ENCODE measurements at places on chromosomes 7 and 10.

- no peak for DNase-seq
Measured at GRCh38 chr10:113219446-113219845, 269.4 kb downstream of the TCF7L2 start.

- no peak for DNase-seq
Measured at GRCh38 chr7:21422751-21423150, 5.1 kb upstream of the SP4 start.

DNA sequence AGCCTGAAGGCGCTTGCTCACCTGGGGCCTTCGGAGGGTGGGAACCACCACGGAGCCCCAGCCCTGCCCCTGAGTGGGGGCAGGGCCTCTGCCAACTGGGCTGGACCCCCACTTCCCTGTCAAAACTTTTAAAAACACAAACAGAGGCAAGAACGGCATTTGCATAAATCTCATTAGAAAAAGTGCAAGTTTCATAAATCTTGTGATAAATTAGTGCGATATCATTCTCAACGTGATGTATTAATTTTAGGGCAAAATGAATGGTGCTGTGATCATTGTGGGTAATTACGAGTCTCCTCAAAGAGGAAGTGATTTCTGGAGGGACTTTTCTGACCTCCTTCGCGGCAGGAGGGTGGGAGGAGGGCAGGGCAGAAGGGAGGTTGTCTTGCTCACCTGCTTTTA lies 98.3 kb downstream of the CDH23 start:
- DNase-seq: no peak

DNA sequence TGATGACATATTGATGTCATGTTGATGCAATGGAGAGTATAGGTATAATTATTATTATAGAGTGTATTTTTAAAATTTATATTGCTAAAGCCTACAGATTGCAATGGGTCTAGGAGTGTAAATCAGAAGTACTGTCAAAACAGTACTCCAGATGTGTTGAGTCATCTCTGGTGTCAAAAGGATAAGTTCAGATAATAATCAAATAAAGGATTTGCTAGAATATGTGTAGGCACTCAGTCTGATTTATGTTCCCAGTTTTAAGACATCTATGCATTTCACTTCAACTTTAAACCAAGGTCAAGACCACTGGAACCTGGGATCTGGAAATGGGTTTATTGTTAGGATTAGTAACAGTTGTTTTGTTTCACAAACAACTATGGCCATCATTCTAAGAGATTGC lies 342.3 kb upstream of the BMPER start:
- DNase-seq: no peak

- DNase-seq: no peak
Measured at GRCh38 chr7:113246738-113247137, 128.4 kb upstream of the SMIM30 start.

GRCh38 chr10:11673346-11674280 lies 62.2 kb upstream of the USP6NL start:
- no peak for DNase-seq

DNA sequence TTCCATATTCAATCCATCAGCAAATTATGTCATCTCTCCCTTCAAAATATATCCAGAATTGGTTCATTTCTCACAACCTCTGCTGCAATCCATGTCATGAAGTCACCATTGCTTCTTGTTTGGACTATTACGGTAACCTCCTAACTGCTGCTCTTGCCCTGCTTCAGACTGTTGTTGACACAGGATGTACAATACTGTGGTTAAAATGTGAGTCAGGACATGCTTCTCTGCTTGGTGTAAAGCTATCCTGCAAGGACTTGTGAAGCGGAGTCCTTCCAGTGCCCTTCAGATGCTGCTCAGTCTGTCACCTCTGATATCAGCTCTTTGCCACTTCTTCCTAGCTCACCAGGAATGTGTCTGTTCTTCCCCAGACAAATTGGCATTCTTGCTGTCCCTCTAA lies 10.4 kb upstream of the NXPH1 start:
- peak; percentile 9 for DNase-seq

- DNase-seq: peak; percentile 100
Measured at GRCh38 chr10:3095373-3096139, 28.2 kb downstream of the PFKP start.

- no peak for DNase-seq
Measured at GRCh38 chr10:130806426-130806825, 505.1 kb downstream of the TCERG1L start.

DNA sequence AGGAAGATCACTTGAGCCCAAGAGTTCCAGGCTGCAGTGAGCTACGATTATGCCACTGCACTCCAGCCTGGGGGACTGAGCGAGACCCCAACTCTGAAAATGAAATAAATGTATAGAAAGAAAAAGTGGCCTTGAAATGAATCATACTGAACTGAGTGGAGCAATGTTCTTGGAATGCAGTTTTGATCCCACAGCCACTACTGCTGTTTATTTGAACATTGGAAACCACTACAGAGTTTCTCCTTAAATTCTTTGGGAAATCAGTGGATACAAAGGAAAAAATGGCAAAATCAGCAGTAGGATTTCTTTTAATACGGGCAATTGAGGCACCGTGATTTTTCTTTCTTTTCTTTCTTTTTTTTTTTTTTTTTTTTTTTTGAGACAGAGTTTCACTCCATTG lies 637.4 kb downstream of the GALNT17 start:
- DNase-seq: peak; percentile 67

DNA sequence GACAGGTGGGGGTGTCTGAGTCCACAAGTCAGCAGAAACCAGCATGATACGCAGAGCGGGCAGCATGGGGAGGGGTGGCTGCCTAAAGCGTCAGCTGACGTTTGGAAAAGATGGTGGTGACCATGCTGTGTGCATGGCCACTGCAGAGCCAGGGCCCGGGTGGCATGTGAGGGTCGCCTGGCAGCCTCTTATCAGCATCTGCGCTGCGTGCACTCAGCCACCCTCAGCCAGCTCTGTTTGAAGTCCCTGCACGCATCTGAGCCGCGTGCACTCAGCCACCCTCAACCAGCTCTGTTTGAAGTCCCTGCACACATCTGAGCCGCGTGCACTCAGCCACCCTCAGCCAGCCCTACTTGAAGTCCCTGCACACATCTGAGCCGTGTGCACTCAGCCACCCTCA lies 61.5 kb downstream of the WDR37 start:
- DNase-seq: no peak

GRCh38 chr7:87627634-87627994 lies 584 bp upstream of the RUNDC3B start:
- DNase-seq: no peak

GRCh38 chr7:80136261-80137055 lies 1.8 kb downstream of the GNAI1 start:
- peak; percentile 45 for DNase-seq

- DNase-seq: no peak
Measured at GRCh38 chr10:119469325-119469707, 73.2 kb downstream of the RGS10 start.

GRCh38 chr7:83697804-83698530 lies 49.0 kb upstream of the SEMA3E start:
- DNase-seq: peak; percentile 25

- DNase-seq: peak; percentile 64
Measured at GRCh38 chr7:100132697-100133151, 6.0 kb downstream of the MBLAC1 start.

GRCh38 chr7:81583882-81584533 lies 185.8 kb downstream of the HGF start:
- no peak for DNase-seq
